NCI-H510A (cell line): ENCODE measurements at places on chromosomes 6 and 20.
A peak's percentile ranks its signal among the peaks of the same experiment; 100 is the strongest.

- DNase-seq, result no peak
Observed at GRCh38 chr6:157774153-157775135, 48.6 kb upstream of the SNX9 start.

DNA sequence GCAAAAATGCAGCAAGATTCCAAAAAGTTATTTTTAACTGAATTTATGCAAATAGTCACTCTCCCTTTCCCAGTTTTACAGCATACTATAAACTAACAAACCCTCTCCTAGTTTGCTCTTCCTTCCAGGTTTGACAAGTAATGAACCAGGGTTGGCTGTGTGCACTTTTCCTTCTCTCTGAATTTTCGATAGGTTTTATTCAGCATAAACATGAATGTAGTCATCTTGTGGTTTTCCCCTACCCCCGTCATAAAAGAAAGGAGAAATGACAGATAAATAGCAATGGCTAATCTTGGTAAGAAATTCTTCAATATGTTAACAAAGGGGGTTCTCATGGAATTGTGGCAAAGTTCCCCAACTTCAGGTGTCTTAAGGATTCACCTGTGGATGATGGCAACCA lies 26.3 kb downstream of the PRDM1 start:
- no peak for DNase-seq

DNA sequence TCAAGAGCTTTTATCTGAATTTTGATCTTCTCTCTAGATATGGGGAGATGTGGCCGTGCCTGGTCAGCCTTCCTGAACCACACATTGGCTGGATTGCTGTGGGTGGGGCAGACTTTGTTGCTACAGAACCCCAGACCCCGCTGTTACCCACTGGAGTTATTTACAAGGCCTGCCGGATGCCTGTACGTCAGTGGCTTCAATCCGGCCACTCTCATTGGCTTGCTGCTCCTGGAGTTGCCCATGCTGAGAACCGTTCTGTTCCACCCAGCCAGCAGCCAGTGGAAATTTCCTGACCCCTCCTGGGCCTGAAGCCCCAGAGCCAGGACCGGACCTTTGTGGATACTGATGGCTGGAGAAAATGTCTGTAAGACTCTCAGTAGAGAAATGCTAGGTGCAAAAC lies 101.9 kb downstream of the TFAP2C start:
- no peak for DNase-seq

DNA sequence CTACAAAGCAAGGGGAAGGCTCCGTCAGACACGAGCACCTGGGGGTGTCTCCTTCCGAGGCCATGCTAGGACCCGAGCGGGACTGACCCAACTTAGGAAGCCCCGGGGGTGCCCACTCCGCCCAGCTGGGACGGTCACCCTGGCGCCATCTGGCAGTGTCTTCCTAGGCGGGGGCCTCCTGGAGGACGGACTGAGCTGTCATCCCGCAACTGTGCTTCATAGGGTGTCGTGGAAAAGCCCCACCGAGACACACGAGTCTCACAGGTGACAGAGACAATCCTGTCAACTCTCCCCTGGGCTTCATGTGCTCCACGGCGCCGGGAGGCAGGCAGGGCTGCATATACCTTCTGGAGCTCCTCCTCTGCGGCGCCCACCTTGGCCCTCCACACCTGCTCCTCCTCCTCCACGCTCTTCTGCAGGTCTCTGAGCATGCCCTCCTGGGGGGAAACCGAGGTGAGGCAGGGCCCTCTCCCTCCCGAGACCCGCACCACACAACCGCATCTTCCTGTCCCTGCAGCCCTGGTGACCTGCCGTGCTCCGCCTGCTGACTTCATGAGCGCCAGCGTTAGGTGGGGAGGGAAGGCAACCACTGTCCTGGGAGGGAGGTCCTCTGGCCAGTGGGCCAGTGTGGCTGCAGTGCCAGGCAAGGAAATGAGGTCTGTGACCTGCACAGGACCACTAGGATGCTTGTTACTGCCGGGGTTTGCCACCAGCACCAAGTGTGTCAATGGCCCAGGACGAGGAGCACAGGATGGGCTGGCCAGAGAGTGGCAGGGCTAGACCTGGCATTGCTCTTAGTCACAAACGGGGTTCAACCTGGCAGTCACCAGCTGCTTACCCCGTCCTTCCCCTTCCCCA lies 50.7 kb downstream of the DSTN start:
- DNase-seq, result no peak

- DNase-seq, result no peak
Observed at GRCh38 chr6:20400456-20401204, 1.0 kb upstream of the E2F3 start.

GRCh38 chr6:44670146-44670545 lies 282.6 kb downstream of the CDC5L start:
- DNase-seq, result no peak

DNA sequence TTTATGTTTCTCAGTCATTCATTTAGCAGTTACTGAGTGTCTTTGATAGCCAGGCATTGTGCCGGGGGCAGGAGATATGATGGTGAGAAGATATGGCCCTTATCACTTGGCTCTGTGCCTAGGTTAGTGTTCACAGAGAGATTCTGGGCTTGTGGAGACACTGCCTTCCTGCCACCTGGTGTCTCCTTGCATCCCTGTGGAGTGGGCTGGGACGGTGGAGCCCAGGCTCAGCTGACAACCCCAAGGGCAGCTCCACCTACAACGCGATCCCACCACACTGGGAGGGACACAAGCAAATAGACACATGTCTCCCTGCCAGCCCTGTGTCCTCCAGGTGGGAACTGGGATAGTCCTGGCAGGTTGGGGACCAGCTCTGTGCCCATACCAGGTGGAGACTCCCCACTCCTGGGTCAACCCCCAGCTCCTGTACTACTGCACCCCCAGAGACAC lies 30.3 kb upstream of the VEGFA start:
- no peak for DNase-seq

DNA sequence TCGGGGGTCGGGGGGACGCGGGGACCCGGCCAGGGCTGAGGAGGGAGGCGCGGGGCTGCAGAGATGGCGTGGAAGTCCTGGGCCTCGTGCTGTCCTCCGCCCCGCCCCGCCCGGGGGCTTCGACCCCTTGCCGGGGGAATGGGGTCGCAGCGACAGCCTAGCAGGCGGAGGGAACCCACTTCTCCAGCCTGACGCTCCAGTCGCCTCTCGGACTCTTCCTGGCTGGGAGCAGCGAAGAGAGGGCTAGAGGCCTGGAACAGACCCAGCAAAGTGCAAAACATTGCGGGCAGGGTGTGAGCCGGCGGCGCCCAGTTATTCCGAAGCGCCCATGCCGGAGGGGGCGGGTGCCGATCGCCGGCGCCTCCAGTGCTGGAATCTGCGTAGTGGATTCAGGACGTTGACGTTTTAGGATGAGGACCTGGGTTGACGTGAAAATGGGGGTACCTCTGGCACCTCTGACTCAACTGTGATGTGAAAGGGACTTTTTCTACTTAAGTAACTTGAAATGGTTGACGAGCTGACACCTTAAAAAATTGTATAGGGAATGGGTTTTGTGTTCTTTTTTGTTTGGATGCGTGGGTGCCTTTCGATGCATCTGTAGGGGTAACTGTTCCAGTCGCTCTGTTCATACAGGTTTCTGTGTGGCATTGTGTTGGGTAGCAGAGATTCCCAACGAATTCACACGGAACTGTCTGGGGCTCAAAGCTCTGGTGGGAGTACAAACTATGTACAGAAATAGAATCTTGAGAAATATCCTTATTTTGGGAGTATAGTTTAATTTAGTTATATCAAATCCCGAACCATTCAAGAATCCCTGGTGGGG lies 1.4 kb downstream of the SLC35F1 start:
- DNase-seq, result no peak

- no peak for DNase-seq
Observed at GRCh38 chr20:10906834-10907233, 233.0 kb upstream of the JAG1 start.

GRCh38 chr6:503610-504362 lies 112.2 kb downstream of the IRF4 start:
- DNase-seq, result no peak

DNA sequence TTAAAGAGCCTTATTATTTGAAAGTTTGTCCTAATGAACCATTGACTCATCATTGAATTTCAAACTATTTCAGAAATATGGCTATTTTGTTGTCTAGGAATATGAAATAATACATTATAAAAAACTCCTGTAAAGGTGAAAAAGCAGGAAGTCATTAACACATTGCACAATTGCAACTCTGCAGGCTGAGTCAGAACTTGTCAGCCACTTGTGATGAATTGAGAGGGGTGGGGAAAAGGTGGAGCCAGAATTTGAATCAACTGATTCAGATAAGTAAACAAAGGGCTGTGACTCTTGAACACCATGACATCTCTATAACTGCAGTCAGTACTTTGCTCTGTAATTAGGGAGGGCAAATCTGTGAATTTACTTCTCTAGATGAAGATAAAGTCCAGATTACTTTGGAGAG lies 6.0 kb downstream of the C6orf141 start:
- peak; percentile 59 for DNase-seq
